ENCODE measurements at places on chromosomes 3 and 15.
A peak's percentile ranks its signal among the peaks of the same experiment; 100 is the strongest.

- no peak for DNase-seq
Observed at GRCh38 chr3:157086060-157086750, 73.7 kb downstream of the CCNL1 start.

DNA sequence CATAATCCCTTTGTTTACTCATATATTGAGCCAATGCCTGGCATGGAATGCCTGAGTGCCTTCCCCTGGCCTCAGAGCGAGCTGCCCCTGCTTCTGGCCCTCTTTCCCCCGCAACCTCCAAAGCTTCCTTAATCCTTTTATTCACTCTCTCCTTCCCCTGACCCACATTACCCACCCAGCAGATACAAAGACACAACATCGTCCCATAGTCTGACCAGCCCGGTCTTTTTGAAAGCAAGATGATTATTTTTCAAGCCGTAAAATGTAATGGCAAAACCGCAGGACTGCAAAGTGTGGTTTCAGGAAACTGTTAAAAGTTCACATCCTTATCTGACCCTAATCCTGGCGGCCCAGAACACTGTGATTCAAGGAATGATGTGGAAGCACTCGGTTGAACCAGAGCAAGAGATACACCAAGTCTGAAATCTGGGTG lies 78.4 kb upstream of the LRTM1 start:
- DNase-seq, result no peak

GRCh38 chr3:76474632-76475031 lies 565.3 kb upstream of the ROBO2 start:
- no peak for DNase-seq

DNA sequence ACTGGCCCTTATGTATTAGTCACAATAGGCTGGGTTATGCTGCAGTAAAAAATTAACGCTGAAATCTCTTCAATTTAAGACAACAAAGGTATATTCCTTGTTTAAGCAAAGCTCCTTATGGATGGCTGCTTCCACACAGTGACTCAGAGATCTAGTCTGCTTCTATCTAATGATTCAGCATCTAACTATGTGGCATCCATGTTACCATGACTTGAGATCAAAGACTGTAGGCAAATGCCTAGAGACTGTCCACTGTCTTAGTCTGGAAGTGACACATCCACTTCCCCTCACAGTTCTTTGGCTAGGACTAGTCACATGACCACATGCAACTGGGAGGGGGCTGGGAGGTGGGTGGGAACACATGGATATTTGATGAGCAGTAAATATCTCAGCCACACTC lies 61.3 kb upstream of the PSMD6 start:
- no peak for DNase-seq

DNA sequence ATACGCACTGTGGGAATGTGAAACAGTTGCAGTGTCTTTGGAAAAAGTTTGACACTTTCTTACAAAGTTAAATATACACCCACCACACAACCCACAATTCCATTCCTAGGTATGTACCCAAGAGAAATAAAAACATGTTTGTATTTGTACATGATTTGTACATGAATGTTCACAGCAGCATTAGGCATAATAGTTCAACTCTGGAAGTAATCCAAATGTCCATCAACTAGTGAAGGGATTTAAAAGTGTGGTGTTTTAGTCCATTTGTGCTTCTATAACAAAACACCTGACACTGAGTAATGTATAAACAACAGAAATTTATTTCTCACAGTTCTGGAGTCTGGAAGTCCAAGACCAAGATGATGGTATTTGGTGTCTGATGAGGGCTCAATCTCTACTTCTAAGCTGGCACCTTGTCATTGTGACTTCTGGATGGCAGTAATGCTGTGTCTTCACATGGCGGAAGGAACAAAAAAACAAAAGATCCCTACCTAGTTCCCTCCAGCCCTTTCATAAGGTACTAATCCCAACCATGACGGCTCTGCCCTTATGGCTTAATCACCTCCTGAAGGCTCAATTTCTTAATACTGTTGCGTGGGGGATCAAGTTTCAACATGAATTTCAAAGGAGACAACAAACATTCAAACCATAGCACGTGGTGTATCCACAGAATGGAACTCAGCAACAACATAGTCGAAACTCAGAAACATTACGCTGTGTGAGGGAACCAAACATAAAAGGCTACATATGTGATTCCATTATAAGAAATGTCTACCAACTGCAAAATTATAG lies 120.5 kb downstream of the AQP9 start:
- DNase-seq, result no peak

GRCh38 chr3:73753985-73754384 lies 129.2 kb upstream of the PDZRN3 start:
- no peak for DNase-seq

- peak; percentile 16 for DNase-seq
Observed at GRCh38 chr15:42138968-42139386, 17.5 kb downstream of the PLA2G4F start.

GRCh38 chr15:57582090-57582489 lies 9.6 kb upstream of the MYZAP start:
- no peak for DNase-seq

DNA sequence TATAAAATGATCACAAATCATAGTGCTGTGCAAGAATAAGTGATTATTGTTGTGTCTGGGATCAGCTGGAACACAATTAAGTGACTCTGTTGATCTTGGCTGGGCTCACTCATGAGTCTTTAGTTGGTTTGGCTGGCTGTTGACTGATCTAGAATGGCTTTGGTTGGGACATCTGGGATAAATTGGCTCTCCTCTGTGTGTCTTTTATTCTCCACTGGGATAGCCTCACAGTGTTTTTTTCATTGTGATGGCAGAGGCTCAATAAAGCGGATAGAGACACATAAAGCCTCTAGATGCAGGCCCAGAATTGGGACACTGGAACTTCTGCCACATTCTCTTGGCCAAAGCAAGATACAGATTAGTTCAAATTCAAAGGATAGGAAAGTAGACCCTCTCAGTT lies 735.6 kb downstream of the PDCD6IP start:
- DNase-seq, result no peak

- no peak for DNase-seq
Observed at GRCh38 chr15:72200395-72201237, 3.0 kb upstream of the GRAMD2A start.

DNA sequence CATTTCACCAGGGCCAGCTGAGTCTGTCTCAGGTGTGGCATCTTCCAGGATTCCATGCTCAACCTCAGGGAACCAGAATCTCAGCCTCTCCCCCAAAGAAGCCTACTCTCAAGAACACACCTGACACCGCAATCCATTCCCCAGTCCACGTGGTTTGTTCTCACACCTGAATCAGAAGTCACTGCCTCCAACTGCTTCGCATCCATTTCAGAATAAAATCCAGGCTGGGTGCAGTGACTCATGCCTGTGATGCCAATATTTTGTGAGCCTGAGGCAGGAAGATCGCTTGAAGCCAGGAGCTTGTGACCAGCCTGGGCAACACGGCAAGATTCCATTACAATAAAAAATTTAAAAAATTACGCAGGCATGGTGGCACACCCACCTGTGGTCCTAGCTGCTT lies 212.2 kb downstream of the FOXP1 start:
- DNase-seq, result no peak

DNA sequence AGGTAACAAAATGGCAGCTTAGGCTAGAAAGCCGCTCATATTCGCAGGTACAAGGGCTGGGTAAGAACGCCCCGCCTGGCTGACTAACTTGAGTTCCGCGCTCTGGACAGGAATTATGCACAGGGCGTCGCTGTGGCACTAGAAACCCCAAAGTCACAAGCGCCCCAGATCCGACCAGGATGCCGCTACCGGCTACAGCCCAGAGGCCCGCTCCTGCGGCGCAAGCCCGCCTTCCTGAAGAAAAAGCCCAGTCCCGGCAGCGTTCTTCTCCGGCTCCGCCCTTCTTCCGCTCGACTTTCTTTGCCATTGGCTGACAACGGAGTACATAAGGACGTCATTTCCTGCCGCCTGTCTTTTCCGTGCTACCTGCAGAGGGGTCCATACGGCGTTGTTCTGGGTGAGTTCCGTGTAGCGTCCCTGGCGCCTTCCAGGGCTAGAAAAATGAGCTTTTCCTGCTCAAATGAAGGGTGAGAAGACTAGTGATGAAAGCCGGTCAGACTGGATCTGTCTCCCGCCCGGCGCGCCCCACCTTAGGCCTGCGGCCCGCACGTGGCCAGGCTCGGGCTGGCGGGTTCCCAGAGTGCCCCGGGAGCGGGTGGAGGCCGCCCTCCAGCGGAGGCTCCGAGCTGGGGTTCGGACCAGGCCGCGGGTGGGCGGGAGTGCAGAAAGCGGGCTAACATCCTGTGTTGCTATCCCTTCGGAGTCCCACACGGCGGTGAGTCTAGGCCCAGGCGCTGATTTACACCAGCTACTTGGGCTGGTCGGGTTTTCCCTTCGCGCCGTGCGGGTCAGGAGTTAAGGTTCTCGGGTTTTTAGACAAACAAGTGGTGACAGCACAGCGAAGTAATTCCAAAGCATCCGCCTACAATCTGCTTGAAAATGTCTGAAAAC lies at the start of gene RPSA:
Gene RPSA, plus strand, starts transcription at position 353 of the 891 bp plus-strand sequence. CDS start 934 bp downstream, outside the sequence.
- DNase-seq, result peak; percentile 94

- no peak for DNase-seq
Observed at GRCh38 chr3:170233530-170233929, 11.3 kb downstream of the PRKCI start.

DNA sequence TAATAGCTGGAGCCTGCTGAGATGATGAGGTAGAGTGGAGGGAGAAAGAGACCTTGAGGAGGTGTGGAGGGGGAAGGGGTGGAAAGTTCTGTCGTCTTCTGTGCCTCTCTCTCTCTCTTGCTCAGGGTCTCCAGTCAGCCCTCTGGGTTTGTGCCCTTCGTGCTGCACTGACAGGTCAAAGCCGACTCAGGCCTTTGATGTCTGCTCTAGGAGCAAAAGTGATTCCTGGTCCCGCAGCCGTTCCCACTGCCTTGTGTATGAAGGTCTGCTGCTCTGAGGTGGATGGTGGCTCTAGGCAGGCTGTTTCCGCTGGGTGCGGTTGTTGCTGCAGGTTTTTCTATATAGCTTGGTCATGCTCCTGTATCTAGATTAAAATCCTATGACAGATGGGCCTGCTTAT lies 89.4 kb downstream of the IGF1R start:
- no peak for DNase-seq

GRCh38 chr3:65660000-65660598 lies 378.6 kb downstream of the MAGI1 start:
- no peak for DNase-seq

- DNase-seq, result peak; percentile 64
Observed at GRCh38 chr15:75348034-75348561, 1.3 kb downstream of the NEIL1 start.

- no peak for DNase-seq
Observed at GRCh38 chr15:65408324-65409035, 14.3 kb downstream of the IGDCC4 start.

GRCh38 chr3:123883701-123884202 lies 380 bp downstream of the MYLK start:
- peak; percentile 28 for DNase-seq

GRCh38 chr15:57619746-57620145 lies 28.0 kb downstream of the MYZAP start:
- DNase-seq, result no peak

DNA sequence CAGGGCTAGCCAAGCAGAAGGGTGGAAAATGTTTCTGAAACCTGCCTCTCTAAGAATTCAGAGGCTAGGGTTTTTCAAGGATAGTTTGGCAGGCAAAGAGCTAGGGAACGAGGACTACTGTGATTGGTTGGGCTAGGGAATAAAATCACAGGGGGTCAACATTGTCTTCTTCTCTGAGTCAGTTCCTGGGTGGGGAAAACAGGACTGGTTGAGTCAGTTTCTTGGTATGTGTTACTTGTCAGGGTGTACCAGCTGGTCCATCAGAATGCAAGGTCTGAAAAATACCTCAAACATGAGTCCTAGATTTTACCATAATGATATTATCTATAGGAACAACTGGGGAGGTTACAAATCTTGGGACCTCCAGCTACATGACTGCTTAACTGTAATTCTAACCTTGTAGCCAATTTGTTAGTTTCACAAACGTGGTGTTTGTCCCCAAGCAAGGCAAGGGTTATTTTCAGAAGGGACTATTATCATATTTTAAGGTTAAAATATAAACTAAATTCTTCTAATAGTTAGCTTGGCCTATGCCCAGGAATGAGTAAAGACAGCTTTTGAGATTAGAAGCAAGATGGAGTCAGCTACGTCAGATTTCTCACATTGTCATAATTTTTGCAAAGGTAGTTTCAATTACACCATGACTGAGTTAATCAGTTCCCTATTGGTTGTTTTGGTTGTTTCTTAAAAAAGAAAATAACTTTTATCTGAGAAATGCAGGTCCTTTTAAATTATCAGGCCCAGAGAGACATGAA lies 231.5 kb downstream of the ALCAM start:
- DNase-seq, result no peak

- DNase-seq, result no peak
Observed at GRCh38 chr3:177852001-177852807, 654.9 kb upstream of the TBL1XR1 start.

DNA sequence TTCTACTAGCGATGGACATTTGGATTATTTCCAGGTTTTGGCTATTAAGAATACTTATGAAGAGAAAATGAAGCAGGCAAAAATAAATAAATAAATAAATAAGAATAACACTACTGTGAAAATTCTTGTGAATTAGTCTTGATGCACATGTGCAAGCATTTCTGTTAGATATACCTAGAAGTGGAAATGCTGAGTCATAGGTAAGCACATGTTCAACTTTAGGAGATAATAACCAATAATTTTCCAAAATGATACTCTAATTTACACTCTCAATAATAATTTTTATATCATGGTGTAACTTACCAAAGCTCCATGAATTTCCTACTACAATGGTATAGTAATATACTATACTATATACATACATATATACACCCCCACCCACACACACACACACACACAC lies 23.4 kb downstream of the EMC4 start:
- DNase-seq, result no peak

DNA sequence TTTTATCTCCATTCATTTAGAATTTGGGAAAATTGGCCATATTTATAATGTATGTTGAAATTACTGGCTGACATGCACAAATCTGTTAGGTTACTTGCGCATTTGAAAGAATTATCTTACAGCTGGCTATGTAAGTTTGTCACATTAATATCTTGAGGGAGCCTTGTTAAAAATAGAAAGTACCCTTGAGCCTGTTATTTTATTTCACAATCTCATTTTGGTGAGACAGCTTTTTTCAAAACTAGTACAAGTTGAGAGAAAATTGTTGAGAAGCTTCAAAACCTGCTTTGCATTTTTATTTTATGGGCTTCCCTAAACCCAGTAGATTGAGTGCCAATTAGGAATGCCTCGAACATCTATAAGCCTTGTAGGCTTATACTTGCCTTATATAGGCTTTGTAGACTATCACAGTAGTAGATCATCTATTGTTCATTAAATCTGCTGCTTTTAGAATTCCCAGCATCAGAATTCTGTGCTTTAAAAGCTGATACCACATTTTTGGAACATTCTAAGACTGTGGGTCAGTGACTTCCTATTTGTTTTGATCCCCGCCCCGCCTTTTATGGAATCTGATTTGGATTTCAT lies 6.3 kb downstream of the IDH3A start:
- DNase-seq, result no peak

DNA sequence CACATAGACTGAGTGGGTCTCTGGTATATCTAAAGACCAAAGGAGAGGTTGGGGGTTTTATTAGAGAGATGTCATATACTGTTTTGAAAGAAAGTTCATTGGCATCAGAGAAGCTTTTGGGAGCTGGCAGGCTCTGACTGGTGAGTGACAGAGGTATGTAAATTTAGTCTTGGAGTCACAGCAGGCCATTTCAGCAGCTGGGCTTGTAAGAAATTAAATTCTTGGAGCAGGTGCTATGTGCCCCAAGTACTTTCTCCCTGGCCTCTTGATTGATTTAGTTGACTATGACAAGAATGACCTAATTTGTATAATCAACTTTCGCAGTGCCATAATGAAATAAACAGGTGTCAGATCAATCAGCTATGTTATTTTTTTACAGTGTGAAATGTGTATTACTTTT lies 47.8 kb upstream of the CDAN1 start:
- DNase-seq, result no peak
